Adrenal gland (tissue), 19 donors: ENCODE measurements at places on chromosomes 1 and 21. TPM values are rescaled to one million over a fixed set of nuclear protein-coding genes. Genes with fewer than 3 reads are reported as not detected.
A peak's percentile ranks its signal among the peaks of the same experiment; 100 is the strongest.

GRCh38 chr1:175200678-175201521 is 8.3 kb upstream of the KIAA0040 start:
- DNase-seq, result no peak
- H3K36me3 ChIP-seq, result no peaks in the 10 kb centered on the region
- H3K4me3 ChIP-seq, result no peak overlapping the region
- H3K4me1 ChIP-seq, result no peaks in the 10 kb centered on the region

DNA sequence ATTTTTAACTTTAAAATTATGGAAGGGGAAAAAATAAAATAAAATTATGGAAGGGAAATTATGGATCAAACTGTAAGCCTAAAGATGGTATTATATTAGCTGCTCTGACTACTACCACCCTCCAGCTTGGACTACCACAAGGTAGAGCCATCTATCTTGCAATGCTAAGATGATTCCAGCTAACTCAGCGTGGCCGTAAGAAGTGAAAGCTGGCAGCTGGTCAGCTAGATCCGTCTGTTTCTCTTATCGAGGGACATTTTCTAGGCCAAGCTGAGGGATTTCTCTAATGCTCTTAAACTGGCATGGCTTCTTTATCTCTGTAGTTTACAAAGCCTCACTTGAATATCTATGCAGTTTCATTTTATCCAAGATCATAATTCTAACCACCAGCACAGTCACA is 31.5 kb downstream of the LYST start:
- peak; percentile 76 for DNase-seq
- peaks cover 3% of the 10 kb centered on the region for H3K36me3 ChIP-seq
- H3K4me3 ChIP-seq, result no peak overlapping the region
- H3K27me3 ChIP-seq, result no peaks in the 10 kb centered on the region

LENEP gene
- total RNA-seq, result not detected

DNA sequence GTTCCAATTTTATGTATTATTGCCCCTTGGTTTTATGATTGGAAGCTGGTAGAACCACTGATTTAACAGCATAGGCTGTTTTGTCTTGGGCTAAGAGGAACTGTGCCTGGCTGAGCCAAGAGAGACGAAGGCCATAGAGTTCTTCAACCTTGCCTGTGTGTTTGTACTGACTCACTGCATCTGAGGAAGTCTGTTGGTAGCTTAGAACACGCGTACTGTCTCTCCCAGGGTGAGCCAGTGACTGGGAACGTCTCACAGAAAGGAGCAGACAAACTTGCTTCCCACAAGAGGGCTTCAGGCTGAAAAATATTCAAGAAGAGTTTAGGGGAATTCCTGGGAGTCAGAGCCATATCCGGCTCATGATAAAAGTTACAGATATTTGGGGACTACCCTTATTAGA is 14.9 kb downstream of the TMEM51 start:
- no peaks in the 10 kb centered on the region for H3K36me3 ChIP-seq
- no peaks in the 10 kb centered on the region for H3K27me3 ChIP-seq
- H3K27ac ChIP-seq, result peak overlapping the region; percentile 43
- DNase-seq, result peak; percentile 78

DNA sequence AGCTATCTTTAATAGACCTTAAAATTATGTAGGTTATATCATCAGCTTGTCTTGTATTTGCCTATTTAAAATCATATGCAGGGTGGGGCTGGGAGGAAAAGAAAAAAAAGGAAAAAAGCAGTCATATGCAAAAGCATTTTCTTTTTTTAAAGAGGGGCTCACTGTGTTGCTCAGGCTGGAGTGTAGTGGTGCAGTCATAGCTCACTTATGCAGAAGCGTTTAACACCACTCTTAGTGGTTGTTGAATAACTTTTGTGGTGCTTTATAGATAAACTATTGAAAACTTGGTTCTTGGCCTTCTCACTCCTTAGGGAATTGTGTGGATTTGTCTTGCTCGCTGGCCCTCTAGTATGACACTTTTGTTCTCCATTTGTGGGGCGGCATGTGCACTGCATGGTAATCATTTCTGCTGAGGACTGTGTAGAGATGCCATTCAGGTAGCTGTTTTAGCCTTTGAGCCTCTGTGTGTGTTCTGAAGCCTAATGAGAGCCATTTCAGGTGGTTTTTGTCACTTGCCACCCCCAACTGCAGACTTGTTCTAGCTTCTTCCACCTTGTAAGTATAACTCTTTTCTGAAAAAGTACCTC is 77.8 kb downstream of the KIF1B start:
- H3K27ac ChIP-seq, result no peak overlapping the region
- DNase-seq, result no peak
- no peaks in the 10 kb centered on the region for H3K36me3 ChIP-seq
- H3K27me3 ChIP-seq, result no peaks in the 10 kb centered on the region
- H3K4me3 ChIP-seq, result no peak overlapping the region

PKP1 gene
- not detected for total RNA-seq

GRCh38 chr1:221289103-221289502 is 409.9 kb downstream of the HLX start:
- H3K4me1 ChIP-seq, result no peaks in the 10 kb centered on the region
- H3K36me3 ChIP-seq, result no peaks in the 10 kb centered on the region
- no peak overlapping the region for H3K4me3 ChIP-seq
- DNase-seq, result no peak
- no peaks in the 10 kb centered on the region for H3K27me3 ChIP-seq
- no peak overlapping the region for H3K27ac ChIP-seq

DNA sequence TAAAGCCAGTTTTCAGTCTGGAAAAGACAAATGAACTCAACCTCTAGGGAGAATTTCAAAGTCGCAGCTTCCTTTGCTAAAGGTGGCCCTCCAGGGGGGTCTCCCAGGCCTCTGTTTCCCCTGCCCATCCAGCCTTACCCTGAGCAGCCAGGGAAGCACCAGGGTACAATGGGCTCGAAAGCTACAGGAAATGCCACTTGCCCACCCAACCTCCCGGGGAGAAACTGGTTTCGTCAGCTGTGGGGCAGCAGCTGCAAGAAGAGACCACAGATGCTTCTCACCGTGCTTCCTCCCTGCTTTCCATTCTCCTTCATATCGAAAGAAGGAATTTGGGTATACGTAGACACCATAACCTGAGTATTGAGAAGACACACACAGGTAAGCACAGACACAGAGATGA is 1.7 kb downstream of the MORN1 start:
- H3K27ac ChIP-seq, result no peak overlapping the region
- H3K4me1 ChIP-seq, result peaks cover 10% of the 10 kb centered on the region
- H3K36me3 ChIP-seq, result peaks cover 17% of the 10 kb centered on the region
- H3K4me3 ChIP-seq, result no peak overlapping the region
- no peak for DNase-seq

GRCh38 chr1:111654839-111655238 is 35.2 kb downstream of the RAP1A start:
- H3K4me1 ChIP-seq, result peaks cover 7% of the 10 kb centered on the region
- DNase-seq, result no peak
- no peaks in the 10 kb centered on the region for H3K36me3 ChIP-seq
- H3K4me3 ChIP-seq, result no peak overlapping the region
- H3K27me3 ChIP-seq, result no peaks in the 10 kb centered on the region
- no peak overlapping the region for H3K27ac ChIP-seq

DNA sequence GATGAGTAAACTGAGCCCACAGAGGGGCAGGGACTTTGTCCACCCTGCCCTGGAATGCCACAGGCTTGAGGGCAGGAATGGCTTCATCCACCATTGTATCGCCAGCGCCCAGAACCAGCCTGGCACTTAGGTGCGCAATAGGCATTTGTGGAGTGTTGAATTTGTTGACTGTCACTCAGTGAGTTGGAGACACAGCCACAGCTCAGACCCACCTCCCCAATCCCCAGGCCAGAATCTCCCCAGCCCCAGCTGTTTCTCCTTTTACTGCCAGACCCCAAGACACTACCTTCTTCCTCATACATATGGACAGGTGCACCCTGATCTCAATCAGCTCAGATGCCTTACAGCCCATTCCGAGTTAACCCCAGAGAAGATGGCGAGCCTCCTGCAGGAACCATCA is 674.5 kb downstream of the MATN1 start:
- H3K4me1 ChIP-seq, result no peaks in the 10 kb centered on the region
- H3K27me3 ChIP-seq, result no peaks in the 10 kb centered on the region
- no peak overlapping the region for H3K27ac ChIP-seq
- no peaks in the 10 kb centered on the region for H3K36me3 ChIP-seq

- H3K27ac ChIP-seq, result no peak overlapping the region
- H3K36me3 ChIP-seq, result no peaks in the 10 kb centered on the region
- no peaks in the 10 kb centered on the region for H3K27me3 ChIP-seq
- H3K4me1 ChIP-seq, result peaks cover 36% of the 10 kb centered on the region
These were observed 3.4 kb downstream of the AP4B1 start for GRCh38 chr1:113901191-113901590.

DNA sequence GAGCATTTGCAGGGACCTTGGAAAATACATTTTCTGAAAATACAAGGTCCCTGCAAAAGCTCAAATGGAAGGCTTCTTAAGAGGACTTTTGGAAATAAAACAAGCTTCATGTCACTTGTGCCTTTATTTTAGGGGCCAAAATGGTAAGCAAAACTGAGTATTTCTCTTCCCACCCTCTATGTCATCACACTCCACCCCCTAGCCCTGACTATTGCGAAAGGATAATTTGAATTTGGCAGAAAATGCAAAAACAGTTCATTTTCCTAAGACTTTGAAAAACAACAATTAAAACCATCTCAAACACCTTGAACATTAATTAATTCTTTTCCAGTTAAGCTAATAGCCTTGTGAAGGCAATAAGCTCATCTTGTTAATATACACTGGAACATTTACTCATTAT is 201.7 kb downstream of the TM2D1 start:
- no peaks in the 10 kb centered on the region for H3K4me1 ChIP-seq
- no peak for DNase-seq
- H3K36me3 ChIP-seq, result no peaks in the 10 kb centered on the region
- H3K27ac ChIP-seq, result no peak overlapping the region
- no peak overlapping the region for H3K4me3 ChIP-seq
